ENCODE measurements at places on chromosomes 16 and 17.
A peak's percentile ranks its signal among the peaks of the same experiment; 100 is the strongest.

- DNase-seq, result no peak
Measured at GRCh38 chr16:16033208-16033717, 83.8 kb downstream of the ABCC1 start.

- no peak for DNase-seq
Measured at GRCh38 chr16:80366023-80366422, 174.8 kb upstream of the DYNLRB2 start.

DNA sequence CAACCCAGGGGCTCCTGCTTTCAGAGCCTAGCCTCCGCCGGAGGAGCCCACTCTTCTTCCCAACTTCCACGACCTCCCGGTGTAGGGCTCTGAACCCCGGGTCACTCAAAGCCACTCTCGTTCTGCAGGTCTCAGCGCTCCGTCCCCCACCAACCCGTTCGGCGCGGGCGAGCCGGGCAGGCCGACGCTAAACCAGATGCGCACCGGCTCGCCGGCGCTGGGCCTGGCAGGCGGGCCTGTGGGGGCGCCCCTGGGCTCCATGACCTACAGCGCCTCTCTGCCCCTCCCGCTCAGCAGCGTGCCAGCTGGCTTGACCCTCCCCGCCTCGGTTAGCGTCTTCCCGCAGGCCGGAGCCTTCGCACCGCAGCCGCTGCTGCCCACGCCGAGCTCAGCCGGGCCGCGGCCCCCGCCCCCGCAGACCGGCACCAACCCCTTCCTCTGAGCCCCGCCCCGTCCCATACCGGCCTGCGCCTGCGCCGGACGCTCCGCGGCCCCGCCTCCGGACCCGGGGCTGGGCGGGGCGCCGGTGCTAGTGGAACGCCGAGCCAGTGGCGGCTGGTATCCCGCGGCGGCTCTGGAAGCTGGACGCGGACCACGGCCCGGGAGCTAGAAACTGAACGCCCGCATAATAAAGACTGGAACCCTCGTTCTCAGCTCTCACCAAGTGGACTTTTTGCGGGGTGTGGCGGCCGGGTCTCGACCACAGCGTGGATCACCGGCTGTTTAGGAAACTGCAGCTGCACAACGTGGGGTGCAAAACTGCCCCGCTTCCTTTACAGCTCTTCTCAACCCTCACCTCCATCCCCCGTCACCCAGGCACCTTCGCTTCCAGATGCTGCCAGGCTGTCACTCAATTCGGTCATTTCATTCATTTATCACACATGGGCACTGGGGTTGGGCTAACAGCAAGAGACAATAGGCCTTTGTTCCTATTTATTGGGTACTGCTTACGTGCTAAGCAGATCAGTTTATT, 5.0 kb upstream of the SPATA20 start:
- DNase-seq, result peak; percentile 100

GRCh38 chr17:35376245-35376644, 2.8 kb upstream of the SLFN11 start:
- no peak for DNase-seq

- DNase-seq, result no peak
Measured at GRCh38 chr17:33220036-33220435, 73.1 kb downstream of the ASIC2 start.

DNA sequence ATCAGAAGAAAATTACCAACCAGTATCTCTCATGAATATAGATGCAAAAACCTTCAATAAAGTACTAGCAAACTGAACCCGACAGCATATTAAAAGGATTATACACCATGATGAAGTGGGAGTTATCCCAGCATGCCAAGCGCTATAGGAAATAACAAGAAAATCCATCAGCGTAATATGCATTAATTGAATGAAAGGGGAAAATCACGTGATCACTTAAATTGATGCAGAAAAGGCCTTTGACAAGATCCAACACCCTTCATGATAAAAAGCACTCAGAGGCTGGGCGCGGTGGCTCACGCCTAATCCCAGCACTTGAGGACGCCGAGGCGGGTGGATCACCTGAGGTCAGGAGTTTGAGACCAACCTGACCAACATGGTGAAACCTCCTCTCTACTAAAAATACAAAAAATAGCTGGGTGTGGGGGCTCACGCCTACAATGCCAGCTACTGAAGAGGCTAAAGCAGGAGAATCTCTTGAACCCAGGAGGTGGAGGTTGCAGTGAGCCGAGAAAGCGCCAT, 4.8 kb downstream of the CTRB2 start:
- DNase-seq, result no peak

- no peak for DNase-seq
Measured at GRCh38 chr16:4152267-4152666, 36.0 kb upstream of the ADCY9 start.

DNA sequence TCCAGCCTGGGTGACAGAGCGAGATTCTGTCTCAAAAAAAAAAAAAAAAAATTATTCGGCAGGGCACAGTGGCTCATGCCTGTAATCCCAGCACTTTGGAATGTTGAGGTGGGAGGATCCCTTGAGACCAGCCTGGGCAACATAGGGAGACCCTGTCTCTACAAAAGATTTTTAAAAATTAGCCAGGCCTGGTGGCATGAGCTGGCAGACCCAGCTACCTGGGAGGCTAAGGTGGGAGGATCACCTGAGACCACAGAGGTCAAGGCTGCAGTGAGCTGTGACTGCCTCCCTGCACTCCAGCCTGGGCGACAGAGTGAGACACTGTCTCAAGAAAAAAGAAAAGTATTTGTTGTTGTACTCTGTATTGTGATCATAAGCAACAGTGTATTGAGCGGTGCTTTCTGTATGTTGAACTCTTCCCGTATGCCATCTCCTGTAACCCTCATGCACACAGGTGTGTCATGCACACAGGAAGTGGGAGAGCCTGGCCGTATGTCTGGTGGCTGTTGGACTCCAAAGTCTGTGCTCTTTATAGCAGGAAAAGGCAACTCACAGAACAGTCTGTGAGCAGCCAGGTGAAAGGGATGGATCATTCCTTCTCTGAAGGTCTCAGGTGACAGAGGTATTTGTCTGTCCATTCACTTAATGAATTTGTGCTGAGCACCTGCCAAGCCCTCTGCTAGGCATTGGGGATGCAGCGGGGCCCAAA, 17.1 kb downstream of the CDH1 start:
- no peak for DNase-seq

- no peak for DNase-seq
Measured at GRCh38 chr17:43952724-43953666, 745 bp downstream of the PYY start.

GRCh38 chr17:76121932-76122430, 18.4 kb upstream of the EXOC7 start:
- DNase-seq, result no peak

DNA sequence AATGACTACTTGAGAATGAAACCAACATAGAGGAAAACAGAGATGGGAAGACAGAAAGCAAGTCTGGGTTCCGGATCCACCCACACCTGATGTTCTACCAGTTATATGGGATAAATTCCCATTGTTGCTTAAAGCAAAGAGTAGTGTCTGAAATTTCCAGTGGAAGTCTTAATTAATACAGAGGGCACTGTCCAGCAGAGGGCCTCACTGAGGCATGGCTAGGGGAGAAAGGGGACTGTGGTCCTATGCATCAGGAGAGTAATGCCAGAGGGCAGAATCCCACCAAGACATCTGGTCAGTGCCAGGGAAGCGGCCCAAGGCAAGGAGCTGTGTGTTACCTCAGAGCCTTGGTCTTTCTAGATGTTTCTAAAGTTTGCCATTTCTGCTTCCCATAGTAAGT, 7.5 kb upstream of the UMOD start:
- DNase-seq, result no peak

GRCh38 chr16:67781565-67781921, 24.8 kb downstream of the RANBP10 start:
- no peak for DNase-seq

DNA sequence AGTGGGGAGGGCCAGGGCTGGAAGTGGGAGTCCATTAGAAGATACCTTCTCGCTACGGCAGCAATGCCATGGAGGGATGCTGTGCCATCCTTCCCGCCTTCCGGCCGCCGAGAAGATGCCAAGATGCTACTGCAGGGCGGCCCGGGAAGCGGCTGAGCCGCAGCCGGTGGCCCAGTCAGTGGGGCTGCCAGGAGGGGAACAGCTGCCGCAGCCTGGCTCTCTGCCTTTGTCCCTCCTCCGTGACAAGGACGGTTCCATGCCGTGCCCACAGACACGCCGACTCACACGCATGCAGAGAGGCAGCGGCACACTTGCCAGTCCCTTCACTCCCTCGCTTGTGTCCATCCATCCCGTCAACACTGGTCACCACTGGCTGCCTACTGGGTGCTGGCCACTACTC, 20.2 kb upstream of the NCBP3 start:
- DNase-seq, result no peak

GRCh38 chr16:82641336-82641984, 14.7 kb downstream of the CDH13 start:
- no peak for DNase-seq

DNA sequence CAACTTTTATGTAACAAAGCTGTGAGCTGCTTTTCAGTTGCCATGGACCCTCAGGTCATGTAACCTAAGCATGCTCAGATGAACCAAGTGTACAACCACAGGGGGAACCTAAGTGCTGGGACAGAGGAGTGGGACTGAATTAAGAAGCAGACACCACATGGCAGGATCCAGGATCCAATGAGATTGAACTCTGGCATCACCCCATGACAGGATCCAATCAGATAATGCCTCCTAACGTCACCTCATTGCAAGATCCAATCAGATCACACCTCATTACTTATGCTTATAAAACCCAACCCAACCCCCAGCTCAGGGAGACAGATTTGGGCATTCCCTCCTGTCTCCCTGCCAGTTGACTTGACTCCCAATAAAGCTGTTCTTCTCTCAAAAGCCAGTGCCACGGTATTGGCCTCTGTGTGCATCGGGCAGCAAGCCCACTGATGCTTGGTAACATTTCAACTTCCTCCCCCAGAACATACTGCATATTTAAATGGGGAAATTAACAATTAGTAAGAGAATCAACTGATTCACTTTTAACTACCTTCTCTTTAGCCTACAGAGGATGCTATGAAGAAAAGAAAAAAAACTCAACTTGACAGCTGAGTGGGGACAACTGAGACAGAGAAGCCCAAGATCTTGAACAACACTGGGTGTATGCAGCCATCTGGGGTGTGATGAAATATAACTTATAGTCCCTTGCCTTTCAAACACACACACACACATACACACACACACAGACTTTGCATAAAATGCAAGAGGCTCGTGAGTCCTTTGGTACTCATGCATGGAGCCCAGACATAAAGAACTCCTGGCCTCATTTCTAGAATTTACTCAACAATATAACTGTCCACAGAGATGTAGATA, 148.4 kb downstream of the SLC39A11 start:
- DNase-seq, result no peak

DNA sequence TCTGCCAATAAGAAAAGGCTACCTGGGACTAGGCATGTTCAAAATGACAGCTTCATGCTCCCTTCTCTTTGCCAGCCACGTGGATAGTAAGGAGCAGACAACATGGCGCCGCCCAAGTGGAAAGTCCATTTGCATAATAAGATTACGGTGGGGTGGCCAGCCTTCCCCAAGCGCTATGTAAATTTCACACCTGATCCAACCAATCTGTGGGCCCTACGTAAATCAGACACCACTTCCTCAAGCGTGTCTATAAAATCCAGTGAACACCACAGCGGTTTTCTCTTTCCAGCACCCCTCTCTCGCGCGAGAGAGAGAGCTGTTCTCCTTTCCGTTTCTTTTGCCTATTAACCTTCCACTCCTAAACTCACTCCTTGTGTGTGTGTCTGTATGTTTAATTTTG, 140.3 kb upstream of the ERCC4 start:
- no peak for DNase-seq

DNA sequence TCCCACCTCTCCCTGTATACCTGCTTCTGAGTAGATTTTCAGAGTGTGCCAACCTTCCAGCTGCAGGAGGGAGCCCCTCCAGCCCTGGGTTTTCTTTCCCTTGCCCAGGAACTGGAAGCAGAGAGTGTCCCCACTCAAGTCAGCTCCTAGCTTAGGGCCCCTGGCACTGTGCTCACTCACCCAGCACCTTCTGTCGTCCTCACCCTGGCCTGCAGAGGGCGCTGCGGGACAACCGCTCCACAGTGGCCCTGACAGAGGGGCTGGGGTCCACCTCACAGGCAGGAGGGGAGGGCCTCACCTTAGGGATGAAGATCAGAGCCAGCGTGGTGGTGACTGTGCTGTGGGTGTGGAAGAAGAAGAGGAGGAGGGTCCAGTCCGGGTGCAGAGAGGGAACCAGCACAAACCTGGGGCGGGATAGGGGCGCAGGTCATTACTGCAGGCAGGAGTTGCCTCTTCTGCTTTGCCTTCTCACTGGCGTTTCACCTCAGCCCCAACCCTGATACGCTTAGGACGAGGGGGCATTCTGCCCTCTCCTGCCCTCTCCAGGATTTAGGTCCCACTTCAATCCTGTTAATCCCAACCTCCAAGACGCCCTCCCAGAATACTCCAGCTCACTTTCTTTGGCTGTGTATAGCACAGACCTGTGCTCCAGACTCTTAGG, 10.0 kb downstream of the GPR179 start:
- DNase-seq, result peak; percentile 36

DNA sequence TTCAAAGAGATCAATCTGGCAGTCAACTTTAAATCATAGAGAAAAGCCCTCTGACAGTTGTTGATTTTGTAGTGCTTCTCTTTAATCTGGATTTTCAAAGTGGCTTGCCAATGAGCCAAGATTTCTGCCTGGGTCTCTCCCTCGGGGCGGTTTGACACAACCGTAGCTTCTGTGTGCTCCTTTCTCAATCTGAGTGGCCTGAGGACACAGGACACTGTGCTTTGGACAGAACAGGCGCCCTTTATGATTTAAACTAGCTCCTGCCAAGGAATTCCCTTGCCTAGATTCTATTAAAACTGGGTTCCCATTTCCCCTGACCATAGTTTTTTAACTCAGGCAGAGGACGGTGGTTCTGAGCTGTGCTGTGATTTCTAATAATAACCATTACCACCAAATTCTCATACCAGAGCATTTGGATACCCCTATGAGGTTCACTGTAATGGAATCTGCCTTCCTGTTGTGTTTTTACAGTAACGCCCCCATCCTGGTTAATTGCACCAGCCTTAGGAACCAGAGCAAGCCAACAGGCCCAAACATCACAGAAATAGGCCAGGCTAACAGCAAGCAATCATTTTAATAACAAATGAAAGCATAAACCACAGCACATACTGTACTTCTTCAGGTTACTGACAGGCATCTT, 4.0 kb downstream of the ZFHX3 start:
- DNase-seq, result no peak

DNA sequence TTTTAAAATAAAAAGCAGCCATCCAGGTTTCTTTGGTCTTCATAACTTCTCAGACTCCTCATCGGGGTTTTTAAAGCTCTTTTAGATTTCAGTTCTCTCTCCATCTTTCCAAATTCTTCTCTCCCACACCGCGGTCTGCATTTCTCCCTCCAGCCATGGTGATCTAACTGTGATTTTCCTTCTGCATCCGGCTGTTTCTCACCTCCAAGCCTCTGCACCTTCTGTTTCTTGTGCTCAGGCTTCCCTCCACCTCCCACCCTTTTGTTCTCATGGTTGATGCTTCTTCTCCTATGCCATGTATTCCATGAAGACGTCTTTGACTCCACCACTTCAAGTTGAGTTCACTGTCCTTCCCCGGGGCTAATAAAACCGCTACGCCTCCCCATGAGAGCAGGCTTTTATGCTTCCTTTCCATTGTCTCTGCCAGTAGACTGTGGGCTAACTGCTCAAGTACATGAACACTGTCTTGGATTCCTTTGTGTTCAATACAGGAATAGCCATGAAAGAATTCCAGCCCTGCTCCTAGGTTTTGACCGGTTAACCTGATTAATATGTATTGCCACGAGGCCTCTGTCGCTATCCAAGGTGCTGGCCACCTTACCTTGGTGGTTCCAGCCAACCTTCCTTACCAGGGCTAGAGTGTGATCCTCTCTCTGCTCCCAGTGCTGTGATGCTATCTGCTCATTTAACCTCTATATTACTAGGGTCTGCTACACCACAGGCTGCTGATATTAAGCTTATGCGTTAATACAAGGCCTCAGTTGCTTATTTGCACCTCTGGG, 625.1 kb downstream of the HS3ST4 start:
- no peak for DNase-seq

Measured in 8988T (cell line).